SJSA1 (cell line): ENCODE measurements at places on chromosomes 4 and X. TPM values are rescaled to one million over a fixed set of nuclear protein-coding genes. Genes with fewer than 3 reads are reported as not detected.

The GUCY1A1 gene
- not detected in 2 replicates for total RNA-seq

The CCDC158 gene
- 0.53 TPM in 1 of 2 replicates, not detected in the other for total RNA-seq

The LEF1 gene
- 46.3 and 55.5 TPM in 2 replicates for total RNA-seq

The MAOB gene
- not detected in 2 replicates for total RNA-seq

The SMIM31 gene
- not detected in 2 replicates for total RNA-seq

The FHIP1A gene
- 0.53 and 3.0 TPM in 2 replicates for total RNA-seq

The IQCM gene
- not detected in 2 replicates for total RNA-seq

- no peak overlapping the region for H3K27ac ChIP-seq
- DNase-seq: no peak
- H3K36me3 ChIP-seq: no peaks in the 10 kb centered on the region
- H3K27me3 ChIP-seq: no peaks in the 10 kb centered on the region
Observed at GRCh38 chr4:3059943-3060342, 14.4 kb downstream of the HTT-AS start.

DNA sequence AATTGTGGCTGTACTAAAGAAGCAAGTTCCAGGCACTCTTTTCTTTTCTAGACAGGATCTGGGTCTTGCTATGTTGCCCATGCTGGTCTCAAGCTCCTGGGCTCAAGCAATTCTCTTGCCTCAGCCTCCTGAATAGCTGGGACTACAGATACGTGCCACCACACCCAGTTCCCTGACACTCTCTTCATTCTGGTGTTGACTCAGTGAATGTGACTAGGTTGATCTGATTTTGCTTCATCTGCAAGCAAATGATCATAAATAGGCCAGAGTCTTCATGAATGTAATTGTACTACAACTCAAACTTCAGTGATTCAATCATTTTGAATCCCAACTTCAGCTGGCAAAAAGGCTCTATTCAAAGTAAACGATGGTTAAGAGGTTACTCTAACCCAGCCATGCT, 78.5 kb downstream of the APBB2 start:
- no peak overlapping the region for H3K4me3 ChIP-seq
- DNase-seq: no peak
- H3K4me1 ChIP-seq: no peaks in the 10 kb centered on the region
- no peak overlapping the region for H3K27ac ChIP-seq
- H3K36me3 ChIP-seq: no peaks in the 10 kb centered on the region

- no peaks in the 10 kb centered on the region for H3K27me3 ChIP-seq
- no peak overlapping the region for H3K4me3 ChIP-seq
- H3K27ac ChIP-seq: no peak overlapping the region
- DNase-seq: no peak
Observed at GRCh38 chr4:42925921-42926320, 33.4 kb downstream of the GRXCR1 start.

GRCh38 chr4:138367942-138368341, 125.8 kb upstream of the SLC7A11 start:
- DNase-seq: no peak
- no peak overlapping the region for H3K27ac ChIP-seq
- no peaks in the 10 kb centered on the region for H3K36me3 ChIP-seq

GRCh38 chr4:70583952-70584834, 7.9 kb upstream of the AMBN start:
- H3K36me3 ChIP-seq: no peaks in the 10 kb centered on the region
- no peaks in the 10 kb centered on the region for H3K4me1 ChIP-seq
- no peak overlapping the region for H3K4me3 ChIP-seq
- no peak overlapping the region for H3K27ac ChIP-seq
- H3K27me3 ChIP-seq: no peaks in the 10 kb centered on the region; the same call in 1 of the 2 replicates

GRCh38 chr4:168265327-168265726, 53.2 kb downstream of the DDX60 start:
- no peaks in the 10 kb centered on the region for H3K4me1 ChIP-seq
- H3K36me3 ChIP-seq: no peaks in the 10 kb centered on the region
- H3K4me3 ChIP-seq: no peak overlapping the region

DNA sequence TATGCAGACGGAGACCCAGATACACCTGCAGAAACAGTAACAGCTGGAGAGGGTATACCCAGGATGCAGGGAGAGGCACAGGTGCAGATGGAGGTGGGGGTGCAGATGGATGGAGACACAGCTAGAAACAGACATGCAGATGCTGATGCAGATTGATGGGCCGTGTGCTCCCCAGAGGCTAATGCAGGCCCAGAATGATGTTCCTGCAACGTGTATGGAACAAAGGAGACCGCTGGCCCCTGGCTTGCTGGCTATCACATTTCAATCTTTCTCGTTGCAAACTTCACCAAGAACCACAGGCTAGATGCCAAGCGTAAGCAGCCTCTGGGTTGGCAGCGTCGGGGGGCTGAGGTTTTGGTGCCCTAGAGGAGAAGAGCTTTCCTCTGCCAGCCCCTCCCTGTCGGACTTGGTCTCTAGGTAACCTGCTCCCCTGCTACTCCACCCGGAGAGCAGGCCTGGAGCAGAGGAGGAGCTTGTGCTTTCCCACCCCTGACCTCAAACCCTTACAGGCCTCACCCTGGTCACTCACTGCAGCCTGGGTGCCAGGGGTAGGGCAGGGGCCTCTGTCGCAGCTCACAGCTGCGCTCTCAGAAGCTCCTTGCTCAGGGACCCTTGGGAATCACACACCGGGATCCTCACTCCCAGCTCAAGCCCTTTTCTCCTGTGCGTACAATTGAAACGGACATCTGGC, 69.0 kb upstream of the PSAPL1 start:
- H3K4me3 ChIP-seq: no peak overlapping the region
- no peak for DNase-seq
- H3K27ac ChIP-seq: no peak overlapping the region
- no peaks in the 10 kb centered on the region for H3K4me1 ChIP-seq
- H3K27me3 ChIP-seq: peaks cover 37% of the 10 kb centered on the region

DNA sequence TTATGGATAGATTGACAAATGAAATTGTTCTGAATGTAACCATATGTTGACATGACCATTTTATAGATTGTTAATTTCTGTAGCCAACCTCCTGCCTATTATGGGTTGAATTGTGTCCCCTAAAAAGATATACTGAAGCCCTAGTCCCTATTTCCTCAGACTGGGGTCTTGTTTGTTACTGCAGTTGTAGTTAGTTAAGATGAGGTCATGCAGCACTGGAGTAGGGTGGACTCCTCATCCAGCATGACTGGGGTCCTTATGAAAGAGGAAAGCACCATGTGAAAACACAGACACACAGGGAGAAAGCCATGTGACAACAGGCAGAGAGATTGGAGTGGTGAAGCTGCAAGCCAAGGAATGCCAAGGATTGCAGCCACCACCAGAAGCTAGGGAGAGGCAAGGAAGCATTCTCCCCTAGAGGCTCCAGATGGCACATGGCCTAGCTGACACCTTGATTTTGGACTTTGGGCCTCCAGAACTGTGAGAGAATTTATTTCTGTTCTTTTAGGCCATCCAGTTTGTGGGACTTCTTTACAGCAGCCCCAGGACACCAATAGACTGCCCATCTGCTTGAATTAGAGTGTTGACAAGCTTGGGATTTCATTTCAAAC, 14.0 kb downstream of the MTM1 start:
- H3K27ac ChIP-seq: peak overlapping the region; percentile 71; the same call in 1 of the 2 replicates
- H3K4me3 ChIP-seq: no peak overlapping the region
- DNase-seq: no peak
- peaks cover 21% of the 10 kb centered on the region for H3K4me1 ChIP-seq

DNA sequence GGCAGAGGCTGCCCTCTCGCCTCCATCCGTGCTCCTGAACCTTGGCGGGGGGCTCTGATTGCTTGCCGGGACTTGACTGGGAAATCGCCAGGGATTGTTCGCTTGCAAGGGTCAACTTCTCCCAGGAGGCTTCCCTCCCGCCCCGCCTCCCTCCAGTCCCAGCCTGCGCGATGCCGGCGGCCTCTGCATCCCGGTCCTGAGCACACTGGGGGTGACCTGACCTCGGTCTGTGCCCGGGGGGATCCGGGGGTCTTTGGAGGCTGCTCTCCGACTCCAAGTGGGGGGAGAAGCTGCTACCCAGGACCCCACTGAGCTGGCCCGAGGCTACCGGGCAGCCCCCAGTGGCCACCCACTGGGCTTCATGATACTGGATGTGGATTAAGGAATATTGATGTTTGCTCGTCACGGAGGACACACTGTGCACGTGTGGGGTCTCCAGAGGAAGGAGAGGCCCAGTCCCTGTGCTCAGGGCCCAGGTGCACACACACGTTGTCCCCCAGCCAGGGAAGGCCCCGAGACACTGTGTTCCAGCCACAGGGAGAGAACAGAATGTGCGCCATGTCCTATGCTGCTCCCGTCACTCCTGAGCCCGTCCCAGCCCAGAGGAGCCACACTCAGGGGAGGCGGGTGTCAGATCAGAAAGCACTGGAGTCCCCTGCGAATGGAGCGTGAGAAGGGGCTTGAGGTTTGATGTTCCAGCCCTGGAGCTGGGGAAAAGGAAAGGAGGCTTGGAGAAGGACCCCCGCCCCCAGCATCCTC, 55.9 kb upstream of the NKX1-1 start:
- H3K27me3 ChIP-seq: peaks cover 4% of the 10 kb centered on the region; the same call in 1 of the 2 replicates
- H3K27ac ChIP-seq: no peak overlapping the region
- no peaks in the 10 kb centered on the region for H3K36me3 ChIP-seq
- DNase-seq: no peak
- no peaks in the 10 kb centered on the region for H3K4me1 ChIP-seq
- H3K4me3 ChIP-seq: no peak overlapping the region

GRCh38 chr4:61203436-61203790, 3.3 kb downstream of the ADGRL3 start:
- H3K27ac ChIP-seq: no peak overlapping the region
- no peaks in the 10 kb centered on the region for H3K36me3 ChIP-seq
- peaks cover 34% of the 10 kb centered on the region for H3K27me3 ChIP-seq
- H3K4me1 ChIP-seq: 0 out of 2 replicates have a peak, but pooled peaks cover 3% of the 10 kb centered on the region
- DNase-seq: no peak

DNA sequence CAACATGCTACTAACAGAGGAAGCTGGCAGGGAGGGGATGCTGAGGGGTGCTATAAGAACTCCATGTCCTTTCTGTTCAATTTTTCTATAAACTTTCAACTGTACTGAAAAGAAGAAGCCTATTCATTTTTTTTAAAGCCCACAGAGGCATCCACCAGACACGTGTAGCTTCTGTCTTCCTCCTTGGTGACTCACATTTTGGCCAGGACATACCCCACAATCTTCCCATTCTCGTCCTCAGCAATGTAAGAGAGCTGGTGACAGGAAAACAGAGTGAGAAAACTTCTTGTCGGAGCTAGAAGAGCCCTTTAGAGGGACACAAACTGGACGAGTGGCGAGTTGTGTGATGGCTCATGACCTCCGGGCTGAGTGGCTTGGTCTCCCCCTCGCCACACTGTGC, 1.1 kb downstream of the NAA10 start:
- H3K4me3 ChIP-seq: peak overlapping the region; percentile 99
- no peak overlapping the region for H3K27ac ChIP-seq
- H3K27me3 ChIP-seq: no peaks in the 10 kb centered on the region
- no peak for DNase-seq
- H3K36me3 ChIP-seq: peaks cover 40% of the 10 kb centered on the region

GRCh38 chr4:86737244-86737643, 111.9 kb downstream of the SLC10A6 start:
- H3K27me3 ChIP-seq: no peaks in the 10 kb centered on the region
- no peak for DNase-seq
- H3K27ac ChIP-seq: no peak overlapping the region
- no peak overlapping the region for H3K4me3 ChIP-seq

DNA sequence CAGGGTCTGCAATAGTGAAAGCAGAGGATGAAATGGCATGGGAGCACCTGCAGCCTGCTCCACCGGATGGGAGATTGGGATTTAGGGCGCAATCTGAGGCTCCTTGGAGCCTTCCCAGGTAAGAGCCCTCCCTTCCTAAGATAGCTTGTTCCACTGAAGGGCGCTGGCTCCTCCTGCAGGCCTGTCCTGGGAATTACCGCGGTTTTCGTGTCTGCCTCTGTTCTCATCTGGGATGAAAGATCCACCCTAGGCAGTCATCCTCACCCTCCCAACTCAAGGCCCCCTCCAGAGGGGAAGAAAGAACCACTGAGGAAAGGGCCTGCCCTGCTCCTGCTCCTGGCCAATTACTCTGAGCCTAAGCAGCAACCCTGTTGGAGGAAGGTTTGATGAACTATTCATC, 547.5 kb downstream of the SMARCA1 start:
- H3K27ac ChIP-seq: no peak overlapping the region
- no peaks in the 10 kb centered on the region for H3K27me3 ChIP-seq
- H3K4me3 ChIP-seq: no peak overlapping the region
- no peak for DNase-seq
